ENCODE measurements at places on chromosomes 1 and 21.

GRCh38 chr21:28923439-28923975 is 69.2 kb downstream of the LTN1 start:
- peaks cover 36% of the 10 kb centered on the region for H3K36me3 ChIP-seq
- H3K4me3 ChIP-seq = no peak overlapping the region
- DNase-seq = no peak
- no peak overlapping the region for H3K27ac ChIP-seq
- H3K27me3 ChIP-seq = no peaks in the 10 kb centered on the region

DNA sequence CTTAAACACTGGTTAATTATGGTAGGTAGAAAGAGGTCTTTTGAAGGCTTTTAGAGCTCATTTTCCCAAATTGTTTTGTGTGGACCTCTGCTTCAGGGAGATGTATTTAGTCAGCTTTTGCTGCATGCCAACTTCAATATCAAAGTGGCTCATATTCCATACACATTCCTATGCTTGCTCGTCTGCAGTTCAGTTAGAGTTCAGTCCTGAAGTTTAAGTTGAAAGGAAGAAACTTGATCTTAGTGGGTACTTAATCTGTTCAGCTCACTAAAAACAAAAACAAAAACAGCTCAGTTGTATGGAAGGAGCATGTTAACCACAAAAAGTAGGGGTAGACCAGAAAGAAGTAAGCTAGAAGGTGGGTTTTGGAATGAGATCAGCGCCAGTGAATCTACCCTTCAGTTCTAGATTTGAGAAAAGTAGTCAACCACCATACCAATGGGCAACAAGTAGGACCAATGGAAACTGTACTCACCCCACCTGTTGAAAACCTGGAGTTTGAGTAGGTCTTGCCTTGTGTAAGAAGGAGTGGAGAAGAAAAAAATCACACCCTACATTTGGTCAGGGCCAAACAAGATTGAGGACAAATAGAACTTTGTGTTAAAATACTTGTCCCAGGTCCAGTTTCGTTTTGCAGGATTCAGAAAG is 58.0 kb downstream of the LEPR start:
- no peak overlapping the region for H3K4me3 ChIP-seq
- H3K4me1 ChIP-seq = peaks cover 1% of the 10 kb centered on the region
- no peaks in the 10 kb centered on the region for H3K36me3 ChIP-seq
- DNase-seq = no peak
- H3K27ac ChIP-seq = no peak overlapping the region

- no peaks in the 10 kb centered on the region for H3K27me3 ChIP-seq
- H3K27ac ChIP-seq = no peak overlapping the region
- H3K4me1 ChIP-seq = no peaks in the 10 kb centered on the region
- DNase-seq = no peak
Observed at GRCh38 chr1:44294588-44295007, 60.5 kb downstream of the ERI3 start.

DNA sequence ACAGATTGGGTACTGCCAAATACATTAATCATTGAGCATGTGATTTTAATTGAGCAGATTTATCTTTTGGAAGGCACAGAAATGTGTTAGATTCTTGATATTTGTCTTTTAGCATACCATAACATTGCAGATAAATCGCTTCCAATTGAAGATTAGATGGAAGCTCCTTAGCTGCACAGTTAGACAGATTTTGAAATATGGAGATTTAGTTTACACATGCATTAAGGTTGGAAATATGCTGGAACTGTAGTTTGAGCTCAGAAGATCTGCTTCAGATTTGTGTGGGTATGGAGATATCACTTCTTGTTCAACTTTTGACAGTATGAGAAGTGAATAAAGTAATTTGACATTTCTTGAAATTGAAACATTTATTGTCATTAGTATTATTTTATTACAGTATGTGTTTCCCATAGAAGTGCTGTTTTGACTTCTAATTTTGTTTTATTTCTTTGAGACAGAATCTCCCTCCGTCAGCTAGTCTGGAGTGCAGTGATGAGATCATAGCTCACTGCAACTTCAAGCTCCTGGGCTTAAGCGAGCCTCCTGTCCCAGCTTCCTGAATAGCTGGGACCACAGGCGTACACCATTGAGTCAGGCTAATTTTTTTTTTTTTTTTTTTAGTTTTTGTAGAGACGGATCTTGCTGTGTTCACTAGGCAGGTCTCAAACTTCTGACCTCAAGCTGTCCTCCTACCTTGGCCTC is 29.1 kb downstream of the THRAP3 start:
- H3K27me3 ChIP-seq = no peaks in the 10 kb centered on the region
- no peak overlapping the region for H3K27ac ChIP-seq
- no peak overlapping the region for H3K4me3 ChIP-seq
- peaks cover 33% of the 10 kb centered on the region for H3K4me1 ChIP-seq
- DNase-seq = no peak
- peaks cover 22% of the 10 kb centered on the region for H3K36me3 ChIP-seq

- no peaks in the 10 kb centered on the region for H3K36me3 ChIP-seq
- peaks cover 10% of the 10 kb centered on the region for H3K4me1 ChIP-seq
- no peak for DNase-seq
- no peak overlapping the region for H3K27ac ChIP-seq
- peaks cover 9% of the 10 kb centered on the region for H3K27me3 ChIP-seq
Observed at GRCh38 chr1:182426442-182427430, 23.2 kb upstream of the RGSL1 start.

GRCh38 chr1:49102752-49103151 is 326.1 kb upstream of the BEND5 start:
- no peak overlapping the region for H3K4me3 ChIP-seq
- no peaks in the 10 kb centered on the region for H3K36me3 ChIP-seq
- H3K27me3 ChIP-seq = no peaks in the 10 kb centered on the region
- no peak for DNase-seq
- H3K4me1 ChIP-seq = peaks cover 1% of the 10 kb centered on the region
- no peak overlapping the region for H3K27ac ChIP-seq
